ENCODE measurements at places on chromosomes 6 and 20.

- DNase-seq = no peak
Observed at GRCh38 chr6:83702077-83702476, 6.8 kb downstream of the SNAP91 start.

GRCh38 chr6:12297363-12298016 is 7.3 kb downstream of the EDN1 start:
- DNase-seq = no peak

DNA sequence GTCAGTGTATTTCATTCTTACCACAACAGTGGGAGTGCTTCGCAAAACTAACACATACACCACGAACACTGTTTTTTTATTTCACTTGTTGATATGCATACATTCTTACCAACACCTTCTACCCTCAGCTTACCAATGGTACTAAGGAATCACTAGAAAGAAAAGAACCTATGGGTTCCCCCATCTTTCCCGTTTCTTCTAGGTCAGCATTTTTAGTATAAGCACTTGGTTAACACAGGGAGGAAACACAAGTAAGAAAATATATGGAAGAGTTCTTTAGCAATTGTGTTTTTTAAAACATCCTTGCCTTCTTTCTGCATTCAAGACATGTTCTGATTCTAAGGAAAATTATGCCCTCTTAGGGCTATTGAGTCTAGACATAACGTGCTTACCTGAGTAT is 39.9 kb upstream of the EYA4 start:
- DNase-seq = no peak

DNA sequence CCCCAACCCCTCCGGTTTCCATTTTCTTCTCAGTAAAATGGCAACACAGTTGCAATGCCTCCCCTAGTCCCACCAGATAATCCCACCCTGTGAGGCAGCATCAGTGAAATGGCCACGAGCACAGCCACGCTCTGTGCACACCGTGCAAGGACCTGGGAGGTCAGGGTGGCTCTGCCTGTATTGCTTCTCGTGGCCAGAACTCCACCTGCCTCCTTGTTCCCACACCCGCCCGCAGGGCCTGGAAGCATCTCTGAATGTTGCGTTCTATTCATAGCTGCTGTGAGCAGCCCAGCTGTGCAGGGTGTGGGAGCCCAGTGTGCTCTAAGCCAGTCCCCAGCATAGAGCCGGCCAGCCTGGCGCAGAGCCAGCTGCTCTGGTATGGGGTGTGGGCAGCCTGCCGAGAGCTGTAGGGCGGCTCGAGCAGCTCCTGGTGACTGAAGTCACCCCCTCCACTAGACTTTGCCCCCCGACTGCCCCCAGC is 161.1 kb downstream of the DLL1 start:
- DNase-seq = no peak
